ENCODE measurements at places on chromosomes 1 and 21.

- DNase-seq: no peak
Measured at GRCh38 chr1:183432548-183432875, 14.3 kb upstream of the NMNAT2 start.

GRCh38 chr21:42666023-42666747, 12.8 kb downstream of the PDE9A start:
- no peak for DNase-seq

- no peak for DNase-seq
Measured at GRCh38 chr1:217343907-217344306, 287.0 kb downstream of the GPATCH2 start.

DNA sequence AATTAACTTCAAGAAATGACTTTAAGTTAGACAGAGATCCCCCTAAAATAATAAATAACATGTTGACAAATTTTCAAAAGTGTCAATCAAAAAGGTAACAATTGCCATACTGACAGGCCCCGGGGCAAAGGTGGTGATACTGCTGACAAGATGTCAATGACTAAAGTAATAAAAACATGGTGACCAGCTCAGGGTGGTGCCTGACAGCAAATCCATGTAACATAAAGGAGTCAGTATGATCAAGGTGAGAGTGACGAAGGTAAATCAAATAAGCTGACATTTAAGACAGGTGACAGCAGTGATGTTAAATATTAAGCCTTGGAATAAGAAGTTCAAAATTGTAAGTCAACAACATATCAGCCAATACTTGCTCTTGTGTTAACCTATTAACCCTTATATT, 387.5 kb downstream of the DPYD start:
- no peak for DNase-seq

DNA sequence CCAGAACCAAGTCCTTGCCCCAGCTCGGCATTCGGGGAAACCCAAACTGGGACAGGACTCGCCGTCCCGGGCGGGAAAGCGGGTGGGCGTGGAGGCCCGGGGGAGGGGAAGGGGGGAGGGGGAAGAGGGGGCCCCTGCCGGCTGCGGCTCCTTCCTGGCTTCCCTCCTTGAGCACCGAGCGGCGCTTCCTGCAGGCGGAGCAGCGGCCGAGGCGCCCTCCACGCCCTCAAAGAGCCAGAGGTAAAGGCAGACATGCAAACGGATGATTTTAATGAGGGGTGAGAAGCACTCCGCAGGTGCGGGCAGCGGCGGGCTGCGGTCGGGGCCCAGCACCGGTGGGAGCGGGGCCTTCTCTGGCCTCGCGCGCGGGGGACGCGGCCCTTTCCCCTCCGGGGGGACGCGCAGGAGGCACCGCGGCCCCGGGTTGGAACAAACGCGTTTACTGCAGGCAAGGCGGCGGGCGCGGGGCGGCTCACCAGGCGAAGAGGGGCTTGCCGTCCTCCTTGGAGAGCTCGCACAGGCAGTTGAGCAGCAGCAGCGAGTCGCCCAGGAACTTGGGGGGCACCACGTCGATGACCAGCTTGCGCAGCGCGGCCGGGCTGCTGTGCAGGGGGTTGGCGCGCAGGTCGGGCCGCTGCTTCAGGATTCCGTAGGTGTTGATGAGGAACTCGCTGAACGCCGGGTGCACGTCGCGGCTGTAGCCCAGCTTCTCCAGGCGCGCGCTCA, 5.7 kb upstream of the FTCD start:
- no peak for DNase-seq
